ENCODE measurements at places on chromosomes 1 and 21.

- no peak overlapping the region for H3K4me3 ChIP-seq
- no peaks in the 10 kb centered on the region for H3K27me3 ChIP-seq
- H3K27ac ChIP-seq: no peak overlapping the region
- no peaks in the 10 kb centered on the region for H3K36me3 ChIP-seq
- no peaks in the 10 kb centered on the region for H3K4me1 ChIP-seq
Measured at GRCh38 chr1:83632906-83633305, 366.0 kb downstream of the TTLL7 start.

DNA sequence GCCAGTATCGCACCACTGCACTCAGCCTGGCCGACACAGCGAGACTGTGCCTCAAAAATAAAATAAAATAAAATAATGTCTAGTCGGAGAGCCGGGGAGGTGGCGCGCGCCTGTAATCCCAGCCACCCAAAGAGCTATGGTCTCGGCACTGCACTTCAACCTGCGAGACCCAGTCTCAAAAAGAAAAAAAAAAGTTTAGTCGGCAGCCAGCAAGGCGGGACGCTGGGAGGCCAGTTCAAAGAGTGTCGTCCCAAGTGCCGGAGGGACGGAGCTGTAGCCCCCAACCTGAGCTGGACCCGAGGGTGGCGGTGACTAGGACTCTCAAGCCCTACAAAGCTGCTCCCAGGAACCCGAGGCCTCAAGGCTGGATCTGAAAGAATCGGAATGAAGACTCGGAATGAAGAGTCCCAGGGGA lies 632 bp upstream of the FALEC start:
- H3K27ac ChIP-seq: no peak overlapping the region
- no peak for DNase-seq
- no peaks in the 10 kb centered on the region for H3K27me3 ChIP-seq
- peaks cover 15% of the 10 kb centered on the region for H3K4me1 ChIP-seq

- H3K27ac ChIP-seq: 0 out of 2 replicates have a peak overlapping the region, but pooled peaks have one; percentile 3
- DNase-seq: peak; percentile 40
- no peaks in the 10 kb centered on the region for H3K36me3 ChIP-seq
- H3K4me3 ChIP-seq: peak overlapping the region; percentile 21
- H3K4me1 ChIP-seq: peaks cover 24% of the 10 kb centered on the region
Measured at GRCh38 chr1:45864167-45865106, 61.0 kb downstream of the MAST2 start.

DNA sequence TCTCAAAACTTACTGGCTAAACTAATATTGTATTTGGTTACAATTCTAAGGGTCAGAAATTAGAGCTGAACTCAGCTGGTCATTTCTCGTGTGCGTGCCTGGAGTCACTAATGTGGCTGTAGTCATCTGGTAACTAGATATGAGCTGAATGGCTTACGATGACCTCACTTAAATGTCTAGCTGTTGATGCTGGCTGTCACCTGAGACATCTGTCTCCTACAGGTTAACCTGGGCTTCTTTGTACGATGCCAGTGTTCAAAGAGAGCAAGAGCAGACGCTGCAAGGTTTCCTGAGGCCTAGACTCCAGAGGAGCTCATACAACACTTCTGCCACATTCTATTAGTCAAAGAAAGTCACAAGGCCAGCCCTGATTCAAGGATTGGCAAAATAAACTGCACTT lies 17.1 kb upstream of the ALG6 start:
- H3K4me3 ChIP-seq: no peak overlapping the region
- no peaks in the 10 kb centered on the region for H3K36me3 ChIP-seq
- H3K27ac ChIP-seq: no peak overlapping the region
- H3K4me1 ChIP-seq: no peaks in the 10 kb centered on the region

GRCh38 chr1:52672946-52673345 lies 25.2 kb downstream of the COA7 start:
- no peak overlapping the region for H3K27ac ChIP-seq
- H3K27me3 ChIP-seq: no peaks in the 10 kb centered on the region
- H3K4me1 ChIP-seq: peaks cover 9% of the 10 kb centered on the region
- H3K4me3 ChIP-seq: no peak overlapping the region
- H3K36me3 ChIP-seq: no peaks in the 10 kb centered on the region
- DNase-seq: no peak

- no peaks in the 10 kb centered on the region for H3K36me3 ChIP-seq
- DNase-seq: no peak
- H3K27me3 ChIP-seq: no peaks in the 10 kb centered on the region
- peaks cover 33% of the 10 kb centered on the region for H3K4me1 ChIP-seq
- no peak overlapping the region for H3K4me3 ChIP-seq
- H3K27ac ChIP-seq: no peak overlapping the region
Measured at GRCh38 chr1:229945795-229946194, 121.2 kb upstream of the GALNT2 start.

DNA sequence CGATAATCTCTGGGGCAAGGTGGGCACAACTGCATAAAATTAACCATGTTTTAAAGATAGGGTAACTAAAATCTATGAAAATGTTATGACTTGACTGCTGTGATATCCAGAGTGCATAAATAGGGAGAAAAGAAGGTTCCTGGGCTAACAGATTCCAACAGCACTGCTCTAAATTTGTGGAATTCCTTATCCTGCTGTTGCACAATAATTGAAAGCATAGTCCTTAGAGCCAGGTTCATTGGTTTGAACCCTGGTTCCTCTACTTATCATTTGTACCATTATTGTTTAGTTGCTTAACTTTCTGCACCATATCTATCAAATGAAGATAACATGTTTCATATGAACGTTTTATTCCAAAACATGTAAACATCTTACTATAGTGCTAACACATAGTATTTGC lies 219.0 kb downstream of the NUF2 start:
- H3K27ac ChIP-seq: no peak overlapping the region
- peaks cover 4% of the 10 kb centered on the region for H3K27me3 ChIP-seq
- no peak for DNase-seq
- H3K36me3 ChIP-seq: no peaks in the 10 kb centered on the region
- H3K4me1 ChIP-seq: no peaks in the 10 kb centered on the region
- H3K4me3 ChIP-seq: no peak overlapping the region

GRCh38 chr1:182658055-182658454 lies 26.3 kb downstream of the RGS8 start:
- peaks cover 21% of the 10 kb centered on the region for H3K4me1 ChIP-seq
- H3K36me3 ChIP-seq: no peaks in the 10 kb centered on the region
- DNase-seq: no peak
- H3K27me3 ChIP-seq: no peaks in the 10 kb centered on the region
